GM23338 (cell line): ENCODE measurements at places on chromosomes 1 and 21. TPM values are rescaled to one million over a fixed set of nuclear protein-coding genes. Genes with fewer than 3 reads are reported as not detected.

The PAPPA2 gene
- 0.66 and 1.4 TPM in 2 replicates for total RNA-seq

- H3K4me1 ChIP-seq = no peaks in the 10 kb centered on the region; the same call in 1 of the 2 replicates
- no peak overlapping the region for H3K4me3 ChIP-seq
- H3K27ac ChIP-seq = no peak overlapping the region
- DNase-seq = peak; percentile 72
- 0 out of 2 replicates have a peak, but pooled peaks cover 5% of the 10 kb centered on the region for H3K36me3 ChIP-seq
Measured at GRCh38 chr1:8739377-8739776, 78.1 kb downstream of the RERE start.

The GOLT1A gene
- total RNA-seq = 3.0 and 7.0 TPM in 2 replicates

GRCh38 chr1:161086457-161086856, 2.9 kb downstream of the NECTIN4 start:
- no peak overlapping the region for H3K27ac ChIP-seq
- H3K4me1 ChIP-seq = peaks cover 7% of the 10 kb centered on the region
- no peak overlapping the region for H3K4me3 ChIP-seq
- peak; percentile 17 for DNase-seq

- H3K4me1 ChIP-seq = no peaks in the 10 kb centered on the region
- H3K27ac ChIP-seq = no peak overlapping the region
- H3K4me3 ChIP-seq = no peak overlapping the region
- H3K27me3 ChIP-seq = no peaks in the 10 kb centered on the region
- no peak for DNase-seq
- no peaks in the 10 kb centered on the region for H3K36me3 ChIP-seq
Measured at GRCh38 chr1:154884869-154885701, 15.0 kb upstream of the KCNN3 start.

DNA sequence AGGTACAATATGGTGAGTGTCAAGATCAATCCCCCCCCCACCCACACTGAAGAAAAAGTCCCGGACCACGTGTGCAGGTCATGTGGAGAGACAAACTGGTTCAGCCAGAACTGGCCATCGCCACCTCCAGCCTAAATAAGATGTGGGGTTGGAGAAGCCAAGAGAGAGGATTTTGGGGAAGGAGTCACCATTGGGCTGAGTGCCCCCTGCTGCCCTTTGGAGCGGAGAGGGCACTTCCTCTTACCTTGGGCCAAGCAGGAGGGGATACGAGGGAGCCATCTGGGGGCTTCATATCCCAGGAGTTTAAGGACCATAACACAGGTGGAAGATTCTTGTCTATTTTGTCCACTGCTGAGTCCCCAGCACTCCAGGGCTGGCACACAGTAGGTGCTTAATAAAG, 2.6 kb upstream of the TNFRSF1B start:
- H3K36me3 ChIP-seq = no peaks in the 10 kb centered on the region; the same call in 1 of the 2 replicates
- no peak overlapping the region for H3K27ac ChIP-seq
- H3K27me3 ChIP-seq = peaks cover 38% of the 10 kb centered on the region
- no peak overlapping the region for H3K4me3 ChIP-seq
- DNase-seq = no peak

The CFAP74 gene
- 0.16 TPM in 1 of 2 replicates, not detected in the other for total RNA-seq

- H3K36me3 ChIP-seq = no peaks in the 10 kb centered on the region
- no peak overlapping the region for H3K4me3 ChIP-seq
- H3K27me3 ChIP-seq = no peaks in the 10 kb centered on the region
- H3K27ac ChIP-seq = no peak overlapping the region
- no peak for DNase-seq
Measured at GRCh38 chr1:219712506-219712905, 99.6 kb upstream of the ZC3H11B start.

- DNase-seq = no peak
- H3K27ac ChIP-seq = no peak overlapping the region
- H3K4me1 ChIP-seq = no peaks in the 10 kb centered on the region
Measured at GRCh38 chr21:33829844-33830243, 85.8 kb downstream of the ATP5PO start.

The CLDN19 gene
- total RNA-seq = 10.8 and 12.8 TPM in 2 replicates

The CENPF gene
- total RNA-seq = 123 TPM in 2 replicates

The S100A2 gene
- total RNA-seq = 0.66 TPM in 1 of 2 replicates, not detected in the other

DNA sequence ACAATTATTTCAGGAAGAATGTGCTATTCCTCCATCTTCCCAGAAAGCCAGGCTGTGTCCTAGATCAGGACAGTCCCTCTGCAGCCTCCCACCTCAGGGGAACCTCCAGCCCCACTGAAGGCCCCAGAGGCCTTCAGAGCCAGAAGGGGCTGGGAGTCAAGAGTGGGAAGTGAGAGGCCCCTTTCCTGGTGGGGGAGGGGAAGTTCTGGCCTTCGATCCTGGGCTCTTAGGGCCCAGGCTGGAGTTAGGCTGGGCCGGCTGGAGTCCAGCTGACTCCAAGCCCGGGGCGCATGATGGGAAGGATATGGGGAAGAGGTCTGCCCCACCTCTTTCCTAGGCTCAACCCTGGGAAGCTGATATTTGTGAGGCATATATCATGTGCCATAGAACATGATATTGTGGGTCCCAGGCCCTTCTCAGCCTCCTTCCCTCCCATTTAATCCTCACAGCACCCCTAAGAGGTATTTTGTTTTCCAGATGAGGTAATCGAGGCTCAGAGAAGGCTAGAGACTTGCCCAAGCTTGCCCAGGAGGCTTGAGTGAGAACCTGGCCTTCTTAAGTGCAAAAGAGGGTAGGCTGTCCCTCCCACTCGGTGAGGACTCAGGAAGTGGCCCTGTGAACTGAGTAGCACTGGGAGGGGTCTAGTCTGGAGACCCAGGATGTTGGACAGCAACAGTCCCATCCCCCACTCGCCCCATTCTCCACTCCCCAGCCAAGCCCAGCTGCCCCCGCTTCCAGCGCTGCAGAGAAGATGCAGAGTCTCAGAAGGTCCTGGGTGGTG, 18.6 kb upstream of the HSPG2 start:
- peak; percentile 37 for DNase-seq
- H3K4me1 ChIP-seq = peaks cover 8% of the 10 kb centered on the region; the same call in 1 of the 2 replicates
- no peak overlapping the region for H3K27ac ChIP-seq
- no peak overlapping the region for H3K4me3 ChIP-seq
- H3K36me3 ChIP-seq = no peaks in the 10 kb centered on the region
- H3K27me3 ChIP-seq = no peaks in the 10 kb centered on the region

DNA sequence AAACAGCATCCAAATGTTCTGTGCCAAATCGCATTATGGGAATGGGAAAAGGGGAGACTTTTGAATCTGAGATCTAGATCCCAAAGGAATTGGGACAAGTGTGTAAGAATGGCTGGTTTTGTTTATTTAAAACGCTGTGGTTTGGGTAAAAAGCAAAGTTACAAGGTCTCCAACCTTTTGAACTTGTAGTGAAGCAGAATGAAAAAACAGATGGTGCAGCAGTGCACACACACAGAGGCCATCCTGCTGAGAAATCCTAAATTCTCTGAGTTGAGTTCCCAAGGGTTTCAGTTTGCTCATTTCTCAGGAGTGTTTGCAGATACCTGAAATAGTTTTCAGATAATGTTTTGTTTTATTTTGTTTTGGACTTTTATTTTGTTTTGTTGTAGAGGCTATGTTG, 80.2 kb upstream of the CD1D start:
- H3K4me3 ChIP-seq = no peak overlapping the region
- H3K27me3 ChIP-seq = no peaks in the 10 kb centered on the region
- H3K4me1 ChIP-seq = peaks cover 78% of the 10 kb centered on the region
- H3K36me3 ChIP-seq = no peaks in the 10 kb centered on the region
- DNase-seq = no peak

GRCh38 chr21:26457817-26458216, 115.3 kb downstream of the CYYR1 start:
- H3K27ac ChIP-seq = no peak overlapping the region
- no peaks in the 10 kb centered on the region for H3K36me3 ChIP-seq
- H3K27me3 ChIP-seq = no peaks in the 10 kb centered on the region
- H3K4me3 ChIP-seq = no peak overlapping the region
- no peak for DNase-seq
